ENCODE measurements at places on chromosomes 1 and 21. TPM values are rescaled to one million over a fixed set of nuclear protein-coding genes. Genes with fewer than 3 reads are reported as not detected.

DNA sequence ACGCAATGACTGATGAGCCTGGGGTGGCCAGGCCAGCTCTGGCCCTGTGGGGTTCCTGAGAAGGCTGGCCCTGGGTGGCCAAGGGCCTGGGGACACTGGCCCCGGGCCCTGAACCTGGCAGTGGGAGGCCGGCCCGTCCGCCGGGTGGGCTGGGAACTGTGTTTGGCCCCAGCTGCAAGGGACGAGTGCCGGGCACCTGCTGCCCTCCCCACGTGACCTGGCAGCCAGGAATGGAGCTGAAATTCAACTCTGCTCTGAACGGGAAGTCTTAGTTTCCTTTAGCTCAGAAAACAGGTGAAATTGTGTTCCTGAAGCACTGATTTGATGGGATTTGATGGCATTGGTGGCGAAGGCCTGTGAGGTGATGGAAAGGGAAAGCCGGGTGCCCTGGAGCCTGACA lies 8.2 kb upstream of the TTLL10 start:
- DNase-seq: no peak

DNA sequence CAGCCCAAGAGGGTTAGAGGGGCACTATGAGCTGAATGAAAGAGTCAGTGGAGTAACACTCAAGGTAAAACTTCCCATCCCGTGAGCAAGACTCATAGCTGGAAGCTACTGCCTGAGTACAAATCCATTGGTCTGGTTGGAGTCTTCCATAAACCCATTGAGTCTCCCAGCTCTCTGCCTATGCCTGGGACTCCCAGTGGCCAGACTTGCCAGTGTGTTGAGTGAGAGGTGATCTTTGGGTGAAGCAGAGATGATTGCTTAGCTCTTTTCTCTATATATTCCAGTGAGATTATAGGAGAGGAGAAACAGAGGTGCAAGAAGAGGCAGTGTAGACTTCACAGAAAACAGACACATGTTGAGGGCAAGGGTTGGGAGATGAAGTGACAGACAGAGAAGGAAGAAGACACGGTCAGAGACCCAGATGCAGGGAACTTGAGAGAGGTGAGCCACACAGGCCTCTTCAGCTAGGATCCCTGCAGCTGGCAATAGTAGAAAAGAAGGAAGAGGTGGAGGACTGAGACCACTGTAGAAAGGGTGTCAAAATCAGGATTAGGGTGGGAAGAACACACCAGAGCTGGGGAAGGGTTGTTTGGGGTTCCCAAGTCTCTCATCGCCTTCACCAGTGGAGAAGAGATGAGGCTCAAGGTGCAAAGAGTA lies 3.7 kb downstream of the FOXD2 start:
- DNase-seq: no peak

DNA sequence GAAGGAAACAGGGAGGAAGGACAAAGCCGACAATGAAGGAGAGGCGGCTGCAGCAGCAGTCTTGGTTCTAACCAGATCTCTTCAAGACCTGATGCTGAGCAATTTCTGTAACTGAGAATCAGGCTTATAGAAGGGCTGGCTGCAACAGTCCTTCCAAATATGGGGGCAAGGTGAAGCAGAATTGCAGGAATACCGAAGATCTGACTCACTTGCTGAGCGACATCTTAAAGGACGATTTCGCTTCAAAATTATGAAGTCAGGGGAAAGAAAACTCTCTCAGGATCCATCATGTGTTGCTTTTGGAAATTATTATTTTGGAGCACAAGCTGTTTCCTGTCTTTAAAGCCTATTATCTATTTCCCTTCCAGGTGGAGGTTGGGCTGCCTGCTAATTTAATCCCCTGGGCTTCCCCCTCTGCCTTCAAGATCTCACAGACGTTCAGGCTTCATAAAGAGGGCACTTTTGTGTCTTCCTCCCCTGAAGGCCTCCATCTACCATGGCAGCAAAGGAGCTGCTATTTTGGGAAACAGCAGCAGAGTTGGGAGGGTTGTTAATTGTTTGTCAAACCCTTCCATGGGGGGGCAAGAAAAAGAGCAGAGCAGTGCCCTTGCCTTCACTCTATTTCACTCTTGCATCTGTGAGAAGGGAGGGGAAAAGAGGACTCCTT lies 10.8 kb upstream of the IER5 start:
- no peak for DNase-seq

- DNase-seq: no peak
Measured at GRCh38 chr1:235049217-235049616, 79.4 kb downstream of the TOMM20 start.

DNA sequence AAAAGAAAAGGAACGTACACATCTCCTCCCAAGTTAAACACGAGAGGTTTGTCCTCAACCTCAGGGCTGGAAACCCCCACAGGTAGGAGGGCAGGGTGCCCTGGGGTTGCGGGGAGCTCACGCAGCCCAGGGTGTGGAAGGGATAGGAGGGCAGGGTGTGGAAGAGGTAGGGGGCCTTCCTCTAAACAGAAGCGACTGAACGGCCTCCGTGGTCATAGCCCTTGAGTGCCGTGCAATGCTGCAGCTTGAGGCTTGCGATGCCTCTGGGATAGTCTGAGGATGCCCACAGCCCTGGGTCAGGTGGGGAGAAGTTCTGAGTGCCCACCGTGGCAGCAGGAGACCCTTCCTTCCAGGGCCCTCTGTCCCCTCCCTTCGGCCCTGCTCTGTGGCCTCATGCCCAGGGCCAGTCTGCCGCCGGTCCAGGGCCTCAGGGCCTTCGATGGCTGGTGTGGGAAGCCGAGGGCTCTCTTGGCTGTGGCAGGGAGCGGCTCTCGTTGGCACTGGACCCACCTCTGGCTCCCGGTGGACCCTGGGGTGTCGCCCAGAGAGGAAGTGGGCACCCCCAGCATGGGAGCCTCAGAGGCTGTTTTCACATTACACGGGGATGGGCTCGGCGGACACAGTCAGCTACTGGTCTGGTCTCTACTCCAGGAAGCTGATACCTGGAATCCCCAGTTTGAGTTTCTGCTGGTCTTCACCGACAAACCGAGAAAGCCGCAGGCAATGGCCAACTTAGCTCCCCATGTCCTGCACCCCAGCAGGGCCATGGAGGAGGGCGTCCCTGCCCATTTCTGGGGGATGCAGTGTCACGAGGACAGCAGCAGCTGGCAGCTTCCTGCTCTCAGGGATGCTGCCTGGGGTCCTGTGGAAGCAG lies 6.4 kb upstream of the CDK11B start:
- DNase-seq: peak; percentile 60

DNA sequence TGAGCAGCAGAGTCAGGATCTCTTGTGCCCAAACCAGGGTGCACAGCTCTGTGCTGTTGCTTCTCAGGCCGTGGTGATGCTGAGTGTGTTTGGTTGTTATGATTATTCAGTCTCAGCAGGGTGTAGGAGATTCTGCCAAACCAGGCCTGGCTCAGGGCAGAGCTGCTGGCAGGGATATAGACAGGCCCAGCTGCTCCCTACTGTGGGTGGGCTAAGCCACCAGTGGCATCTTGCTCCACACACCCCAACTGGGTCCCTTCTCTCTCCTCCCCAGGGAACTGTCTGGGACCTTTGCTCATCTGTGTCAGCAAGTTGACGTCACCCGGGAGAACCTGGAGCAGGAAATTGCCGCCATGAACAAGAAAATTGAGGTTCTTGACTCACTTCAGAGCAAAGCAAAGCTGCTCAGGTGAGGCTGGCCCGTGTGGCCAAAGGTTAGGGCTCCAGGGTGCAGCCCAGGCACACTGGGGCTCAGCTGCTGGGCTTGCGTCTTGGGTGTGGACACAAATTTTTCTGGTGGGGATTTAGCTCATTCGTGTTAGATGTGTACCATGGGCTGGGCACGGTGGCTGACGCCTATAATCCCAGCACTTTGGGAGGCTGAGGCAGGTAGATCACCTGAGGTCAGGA lies 9.9 kb upstream of the MIIP start:
- no peak for DNase-seq

The ARHGEF19 gene
- total RNA-seq: 2.8 TPM

GRCh38 chr1:82762829-82763532 lies 962.2 kb downstream of the ADGRL2 start:
- DNase-seq: no peak

The FCRLB gene
- total RNA-seq: 0.35 TPM

DNA sequence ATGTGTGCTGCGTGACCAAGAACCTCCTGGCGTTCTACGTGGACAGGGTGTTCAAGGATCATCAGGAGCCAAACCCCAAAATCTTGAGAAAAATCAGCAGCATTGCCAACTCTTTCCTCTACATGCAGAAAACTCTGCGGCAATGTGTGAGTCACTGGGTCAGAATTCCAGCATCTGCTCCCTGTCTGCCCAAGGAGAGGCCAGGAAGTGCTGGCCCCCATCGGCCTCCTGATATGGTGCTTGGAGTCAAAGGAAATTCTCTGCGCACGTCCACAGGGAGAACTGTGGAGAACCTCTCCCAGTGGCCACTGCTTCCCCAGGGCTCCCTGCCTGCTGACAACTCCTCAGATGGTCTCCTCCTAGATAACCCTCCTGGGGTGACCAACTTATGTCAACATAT lies 25.6 kb upstream of the IL20 start:
- no peak for DNase-seq

DNA sequence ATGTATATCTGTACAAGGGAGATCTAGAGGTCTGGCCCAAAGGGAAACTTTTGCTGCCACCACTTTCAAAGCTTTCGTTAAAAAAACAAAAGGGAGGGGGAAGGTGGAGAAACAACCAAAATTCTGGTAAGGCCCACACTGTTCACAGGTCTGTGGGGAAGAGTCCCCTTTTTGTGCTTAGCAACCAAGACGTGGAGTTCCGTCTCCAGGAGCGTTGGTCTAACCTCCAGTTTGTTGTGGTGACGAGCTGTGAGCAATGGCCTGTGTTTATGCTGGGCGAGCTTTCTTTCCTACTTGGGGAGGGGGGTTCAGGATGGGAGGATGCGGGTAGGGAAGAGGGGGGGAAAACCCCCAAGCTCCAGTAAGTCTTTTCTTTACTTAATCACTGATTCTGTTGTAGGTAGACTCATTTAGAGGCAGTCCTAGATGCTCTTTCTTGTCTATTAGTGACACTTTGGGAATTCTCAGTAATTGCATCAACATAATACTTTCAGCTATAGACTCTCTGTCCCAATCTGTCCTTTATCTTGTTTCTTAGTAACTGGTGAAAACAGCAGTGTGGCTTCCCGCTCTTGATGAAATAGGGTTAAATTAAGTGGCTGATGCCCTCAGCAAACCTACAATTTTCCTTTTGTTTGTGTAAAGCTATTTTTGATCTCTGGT lies 1.5 kb downstream of the HIPK1 start:
- DNase-seq: no peak

The LAMTOR5 gene
- total RNA-seq: 261 TPM

GRCh38 chr1:161722406-161722805 lies 1.1 kb downstream of the FCRLB start:
- DNase-seq: no peak

DNA sequence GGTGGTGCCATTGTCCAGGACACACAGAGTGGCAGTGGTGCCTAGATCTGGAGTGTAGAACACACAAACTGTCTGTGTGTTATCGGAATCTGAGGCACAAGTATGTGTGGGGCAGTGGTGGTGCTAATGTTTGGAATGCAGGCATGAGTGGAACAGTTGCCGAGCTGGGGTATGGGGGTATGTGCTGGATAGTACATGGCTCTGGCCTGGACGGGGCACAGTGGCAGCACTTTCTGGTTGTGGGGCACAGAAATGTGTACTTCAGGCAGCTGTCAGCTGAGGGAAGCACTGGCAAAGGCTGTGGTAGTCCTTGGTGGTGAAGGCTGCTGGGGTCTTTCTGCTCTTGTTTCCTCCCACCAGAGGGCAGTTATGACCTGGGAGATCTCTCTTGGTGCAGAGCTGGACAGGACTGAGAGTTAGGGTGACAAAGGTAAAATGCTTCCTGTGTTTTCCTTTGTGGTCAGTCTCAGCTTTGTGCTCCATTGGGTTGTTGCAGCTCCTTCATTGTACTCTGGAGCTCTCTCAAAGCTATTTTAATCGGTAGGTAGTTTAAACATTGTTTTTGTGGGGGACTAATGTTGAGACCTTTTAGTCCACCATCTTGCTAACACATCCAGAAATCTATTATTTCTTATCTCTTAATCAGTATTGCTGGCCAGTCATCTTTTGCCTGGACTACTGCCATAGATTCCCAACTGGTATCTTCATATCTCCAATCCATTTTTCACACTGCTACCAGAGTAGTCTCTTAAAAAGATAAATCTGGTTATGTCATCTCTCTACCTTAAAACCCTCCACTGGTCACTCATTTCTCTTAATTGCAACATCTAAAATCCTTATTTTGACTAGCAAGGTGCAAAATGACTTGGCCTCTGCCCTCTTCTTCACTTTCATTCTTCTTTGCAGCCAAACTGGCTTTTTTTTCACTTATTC lies 83.9 kb upstream of the NBPF4 start:
- no peak for DNase-seq

The CAPN9 gene
- total RNA-seq: 0.27 TPM

DNA sequence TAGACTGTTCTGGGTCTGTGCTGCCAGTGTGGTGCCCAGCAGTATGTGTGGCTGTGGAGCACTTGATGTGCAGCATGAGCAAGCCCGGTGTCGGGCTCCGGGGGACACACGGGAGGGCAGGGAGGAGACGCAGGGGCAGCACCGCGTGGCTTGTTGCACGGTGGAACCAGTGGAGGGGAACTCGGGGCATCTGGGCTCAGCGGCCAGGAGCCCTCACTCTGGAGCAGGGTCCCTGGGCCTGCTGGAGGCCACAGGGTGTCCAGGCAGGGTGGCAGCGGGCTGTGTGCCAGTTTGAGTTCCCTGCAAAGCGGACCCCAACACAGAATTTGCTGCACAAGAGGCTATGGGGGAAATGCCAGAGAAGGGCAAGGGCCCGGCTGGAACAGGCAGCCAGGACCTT lies 30.6 kb downstream of the PCNT start:
- DNase-seq: peak; percentile 60

The KCNJ15 gene
- total RNA-seq: 0.46 TPM

GRCh38 chr1:225658041-225658440 lies 5.1 kb upstream of the ENAH start:
- no peak for DNase-seq

DNA sequence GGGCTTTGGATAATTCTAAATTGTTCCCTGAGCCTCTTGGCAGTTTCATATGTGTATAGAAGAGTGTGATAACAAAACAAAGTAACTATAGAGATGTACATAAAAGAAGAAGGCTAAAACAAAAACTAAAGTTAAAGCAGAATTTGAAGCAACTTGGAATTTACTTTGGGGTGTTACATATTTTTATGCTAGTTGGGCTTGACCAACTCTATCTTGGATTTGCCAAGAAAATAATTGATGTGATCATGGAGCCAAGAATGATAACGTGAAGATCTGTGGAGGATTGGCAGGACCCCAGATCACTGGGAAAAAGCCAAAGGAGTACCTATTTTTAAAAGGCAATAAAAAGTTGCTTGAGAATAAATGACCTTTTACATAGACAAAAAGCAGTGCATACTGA lies 206.9 kb downstream of the LMO4 start:
- no peak for DNase-seq

The TMEM82 gene
- total RNA-seq: not detected

Measured in Right ventricle myocardium inferior (tissue), 1 donor.